ENCODE measurements at places on chromosomes 3 and 15. TPM values are rescaled to one million over a fixed set of nuclear protein-coding genes. Genes with fewer than 3 reads are reported as not detected.

The LRTM1 gene
- total RNA-seq: not detected

The SI gene
- not detected for total RNA-seq

The DAPK2 gene
- 2.4 TPM for total RNA-seq

The STARD9 gene
- 62.7 TPM for total RNA-seq

The KNG1 gene
- not detected for total RNA-seq

The IMPG2 gene
- total RNA-seq: 0.11 TPM

The GOLGA6A gene
- total RNA-seq: not detected

The PLOD2 gene
- total RNA-seq: 41.3 TPM

The SERPINI1 gene
- total RNA-seq: 6.3 TPM

The TRAT1 gene
- total RNA-seq: 3.7 TPM

The ACKR4 gene
- total RNA-seq: 12.8 TPM

The MYO5C gene
- 11.0 TPM for total RNA-seq

All from ascending aorta (tissue), 2 donors.